ENCODE measurements at places on chromosomes 11 and 22.

DNA sequence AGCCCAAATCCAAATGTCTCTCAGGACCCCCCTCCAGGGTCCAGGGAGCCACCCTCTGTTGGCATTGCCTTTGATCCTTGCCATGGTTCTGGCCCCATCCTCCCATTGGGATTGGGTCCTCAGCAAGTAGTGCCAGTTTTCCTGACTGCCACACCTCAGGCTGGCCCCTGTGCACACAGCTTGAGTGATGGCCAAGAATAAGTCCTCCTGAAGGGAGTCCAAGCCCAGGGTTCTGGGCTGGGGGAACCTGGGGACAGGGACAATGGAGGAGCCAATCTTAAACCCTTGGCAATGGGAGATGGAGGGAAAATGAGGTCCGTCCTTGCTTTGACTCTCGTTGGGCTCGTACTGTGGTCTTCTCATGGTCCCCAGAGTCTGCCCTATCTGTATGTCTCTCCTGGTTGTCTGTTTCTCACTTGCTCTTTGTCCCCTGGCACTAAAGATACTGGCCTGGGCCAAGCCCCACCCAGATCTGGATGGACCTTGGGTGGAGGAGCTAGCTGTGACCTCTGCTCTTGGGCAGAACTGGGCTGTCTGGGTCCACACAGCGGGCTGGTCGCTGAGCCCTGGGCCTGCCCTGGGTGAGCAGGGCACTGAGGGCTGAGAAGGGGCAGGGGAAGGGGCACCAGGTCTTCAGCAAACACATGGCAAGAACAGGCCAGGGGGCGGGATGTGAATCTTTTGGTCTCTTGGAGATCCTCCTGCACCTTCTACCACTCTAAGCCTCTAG lies 2.9 kb downstream of the SOX10 start:
- no peak for DNase-seq

DNA sequence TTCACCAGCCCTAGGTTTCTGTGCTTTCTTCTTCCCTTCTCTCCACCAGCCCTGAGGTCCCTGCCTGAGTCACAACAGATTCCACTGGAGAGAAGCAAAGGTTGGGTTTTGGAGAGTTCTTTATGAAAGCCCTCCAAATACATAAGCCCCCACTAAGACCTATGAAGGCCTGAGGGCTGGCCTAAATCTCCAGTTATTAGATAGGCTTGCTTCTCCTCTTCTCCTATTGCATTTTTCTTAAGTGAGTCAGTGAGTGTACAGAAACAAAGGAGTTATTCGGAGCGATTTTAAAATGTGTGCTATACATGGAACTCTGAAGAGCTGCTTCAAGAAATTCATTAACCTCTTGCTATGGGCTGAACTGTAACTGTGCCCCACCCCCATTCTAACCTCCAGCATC lies 1057.3 kb downstream of the OPCML start:
- DNase-seq = no peak

GRCh38 chr22:48397531-48398180 lies 1430.0 kb downstream of the BRD1 start:
- DNase-seq = no peak

GRCh38 chr11:30789270-30789669 lies 203.1 kb upstream of the MPPED2 start:
- no peak for DNase-seq

GRCh38 chr22:39851606-39852315 lies 41.8 kb downstream of the ENTHD1 start:
- no peak for DNase-seq

DNA sequence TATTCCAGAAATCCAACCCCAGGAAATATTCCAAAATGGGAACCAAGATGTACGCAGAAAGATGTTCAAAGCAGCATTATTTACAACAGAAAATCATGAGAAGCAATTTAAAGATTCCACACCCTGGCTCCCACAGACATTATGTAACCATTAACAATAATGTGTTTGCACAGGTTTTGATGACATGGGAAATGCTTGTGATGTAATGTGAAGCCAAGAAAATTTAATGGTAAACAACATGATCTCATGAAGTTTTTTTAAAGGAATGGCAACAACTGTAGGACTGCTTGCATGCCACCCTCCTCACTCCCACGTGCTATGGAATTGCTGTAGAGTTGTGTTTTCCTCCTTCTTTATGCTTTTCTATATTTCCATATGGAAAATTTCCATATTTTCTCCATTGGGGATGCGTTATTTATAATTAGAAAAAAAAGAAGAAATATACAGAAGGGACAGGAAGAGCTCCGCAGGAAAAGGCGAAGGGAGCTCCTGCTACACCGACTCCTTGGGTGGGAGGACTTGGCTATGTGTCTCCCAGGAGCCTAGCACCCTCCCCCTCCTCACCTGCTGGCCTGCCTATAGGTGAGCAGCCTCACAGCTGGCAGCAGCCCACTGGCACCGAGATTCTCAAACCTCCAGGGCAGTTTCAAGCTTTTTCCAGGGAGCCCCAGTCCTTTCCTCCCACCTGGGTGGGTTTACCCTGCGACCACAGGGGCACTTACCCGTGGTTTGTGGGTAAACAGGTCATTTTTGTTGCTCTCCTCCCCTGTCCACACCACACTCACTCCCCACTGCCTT lies 20.9 kb downstream of the LRFN4 start:
- no peak for DNase-seq

- DNase-seq = no peak
Measured at GRCh38 chr11:35040221-35040942, 98.6 kb upstream of the CD44 start.

- no peak for DNase-seq
Measured at GRCh38 chr22:35604621-35605368, 12.3 kb downstream of the MB start.

GRCh38 chr11:114262681-114263512 lies 33.3 kb upstream of the NNMT start:
- DNase-seq = no peak

- no peak for DNase-seq
Measured at GRCh38 chr11:129960216-129961214, 42.1 kb downstream of the PRDM10 start.

DNA sequence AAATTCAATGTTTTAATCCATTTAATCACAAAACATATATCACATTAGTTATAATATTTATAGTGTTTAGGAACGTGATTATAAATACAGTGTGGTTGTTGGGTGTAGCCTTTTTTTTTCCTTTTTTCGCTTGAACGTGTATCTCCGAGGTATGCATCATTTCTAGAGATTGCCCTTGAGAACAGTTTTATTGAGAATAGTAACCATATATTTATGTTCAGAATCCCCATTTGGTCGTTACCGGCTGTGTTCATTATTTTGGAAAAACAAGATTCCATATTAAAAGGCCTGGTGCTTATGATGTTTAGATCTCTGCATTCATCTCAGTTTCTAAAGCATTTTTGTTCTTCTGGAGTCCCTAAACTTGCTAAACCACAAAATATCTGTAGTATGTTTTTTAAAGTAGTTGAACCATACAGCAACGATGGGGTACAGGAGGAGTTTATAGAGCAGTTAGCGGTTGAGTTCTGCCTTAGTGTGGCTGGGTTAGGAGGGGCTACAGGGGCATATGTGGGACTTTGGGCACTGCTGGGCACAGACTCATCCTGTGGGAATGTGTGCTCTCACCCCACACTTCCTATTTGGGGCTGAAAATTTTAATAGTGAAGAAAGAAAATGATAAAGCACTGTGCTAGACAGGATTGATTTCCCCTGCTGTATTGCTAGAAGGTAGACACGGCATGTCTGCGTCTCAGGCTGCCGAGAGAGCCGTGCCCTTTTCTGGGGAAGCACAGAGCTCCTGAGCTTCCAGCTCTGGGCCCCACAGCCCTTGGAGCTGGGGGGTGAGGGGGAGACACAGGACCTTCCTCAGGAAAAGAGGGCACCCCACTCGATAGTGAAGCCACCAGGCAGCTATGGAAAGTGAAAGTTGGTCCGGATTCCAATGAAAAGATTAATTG lies 81.5 kb upstream of the PPARA start:
- DNase-seq = no peak

DNA sequence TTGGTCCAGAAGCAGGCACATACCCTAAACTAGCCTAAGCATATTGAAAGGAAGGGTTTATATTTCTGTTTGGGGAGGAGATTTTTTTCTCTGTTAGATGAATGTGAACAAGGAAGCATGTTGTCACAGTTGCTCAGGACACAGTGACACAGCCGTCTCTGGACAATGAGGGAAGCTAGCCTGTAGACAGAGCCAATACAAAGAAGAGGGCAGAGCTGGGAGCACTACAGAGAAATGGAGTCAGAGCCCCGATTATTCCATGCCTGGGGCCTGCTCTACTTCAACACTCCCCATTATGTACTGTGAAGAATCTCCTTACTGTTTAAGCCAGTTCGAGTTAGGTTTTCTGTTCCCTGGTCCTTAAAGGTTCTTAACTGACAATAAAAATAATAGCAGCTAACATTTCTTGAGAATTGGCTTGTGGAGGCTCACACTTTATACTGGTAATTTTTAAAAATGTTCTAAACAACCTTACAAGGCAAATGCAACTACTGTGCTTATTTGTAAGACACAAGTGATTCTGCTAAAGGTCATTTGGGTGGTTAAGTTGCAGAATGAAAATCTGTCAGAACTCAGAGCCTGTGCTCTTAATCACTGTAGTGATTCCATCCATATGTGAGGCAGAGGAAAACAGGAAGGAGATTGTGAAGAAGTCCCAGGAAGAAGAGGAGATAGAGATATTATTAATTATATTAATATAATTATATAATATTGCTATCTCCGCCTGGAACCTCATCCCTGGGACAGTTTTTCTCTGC lies 58.8 kb upstream of the RRAS2 start:
- DNase-seq = no peak
